Motor neuron (in vitro differentiated cells): ENCODE measurements at places on chromosomes 12 and 14. TPM values are rescaled to one million over a fixed set of nuclear protein-coding genes. Genes with fewer than 3 reads are reported as not detected.

DNA sequence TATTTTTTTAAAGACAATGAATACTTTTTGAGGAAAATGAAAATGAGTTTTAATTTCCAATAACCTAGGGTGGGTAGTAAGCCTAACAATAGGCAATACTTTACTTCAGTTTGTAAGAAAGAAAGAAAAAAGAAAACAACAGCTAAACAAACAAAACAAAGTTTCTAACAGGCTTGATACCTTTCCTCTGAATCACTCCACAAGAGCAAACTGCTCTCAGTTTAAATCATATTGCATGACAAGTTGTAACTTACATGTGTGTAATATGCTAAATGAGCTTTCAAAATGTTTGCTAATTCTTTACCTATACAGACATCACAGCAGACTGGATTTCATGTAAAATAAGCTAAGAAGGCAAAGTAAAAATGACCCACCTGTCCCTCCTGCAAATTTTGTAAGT lies 6.7 kb upstream of the LMO3 start:
- no peak for ATAC-seq

DNA sequence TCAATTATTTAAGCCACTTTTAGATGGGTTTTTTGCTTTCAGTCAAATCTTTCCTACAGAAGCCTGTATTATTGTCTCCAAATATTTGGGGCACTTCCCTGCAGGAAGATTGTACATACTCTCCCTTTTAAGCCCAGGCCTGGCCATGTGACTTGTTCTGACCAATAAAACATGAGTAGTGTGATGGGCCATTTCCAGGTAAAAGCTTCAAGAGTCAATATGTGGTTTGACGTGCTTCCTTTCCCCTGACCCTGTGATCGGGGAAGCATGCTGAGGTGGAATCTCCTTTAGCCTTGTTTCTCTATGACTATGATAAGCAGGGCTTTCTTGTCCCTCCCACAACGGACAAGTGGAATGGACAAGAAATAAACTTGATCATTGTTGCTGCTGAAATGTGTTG lies 14.2 kb upstream of the NIN start:
- ATAC-seq = no peak

GRCh38 chr12:103546959-103547358 lies 40.1 kb upstream of the STAB2 start:
- no peak for ATAC-seq

GRCh38 chr14:91012045-91012444 lies 48.4 kb downstream of the RPS6KA5 start:
- ATAC-seq = no peak

- no peak for ATAC-seq
Measured at GRCh38 chr12:46110223-46110611, 119.8 kb upstream of the SCAF11 start.

DNA sequence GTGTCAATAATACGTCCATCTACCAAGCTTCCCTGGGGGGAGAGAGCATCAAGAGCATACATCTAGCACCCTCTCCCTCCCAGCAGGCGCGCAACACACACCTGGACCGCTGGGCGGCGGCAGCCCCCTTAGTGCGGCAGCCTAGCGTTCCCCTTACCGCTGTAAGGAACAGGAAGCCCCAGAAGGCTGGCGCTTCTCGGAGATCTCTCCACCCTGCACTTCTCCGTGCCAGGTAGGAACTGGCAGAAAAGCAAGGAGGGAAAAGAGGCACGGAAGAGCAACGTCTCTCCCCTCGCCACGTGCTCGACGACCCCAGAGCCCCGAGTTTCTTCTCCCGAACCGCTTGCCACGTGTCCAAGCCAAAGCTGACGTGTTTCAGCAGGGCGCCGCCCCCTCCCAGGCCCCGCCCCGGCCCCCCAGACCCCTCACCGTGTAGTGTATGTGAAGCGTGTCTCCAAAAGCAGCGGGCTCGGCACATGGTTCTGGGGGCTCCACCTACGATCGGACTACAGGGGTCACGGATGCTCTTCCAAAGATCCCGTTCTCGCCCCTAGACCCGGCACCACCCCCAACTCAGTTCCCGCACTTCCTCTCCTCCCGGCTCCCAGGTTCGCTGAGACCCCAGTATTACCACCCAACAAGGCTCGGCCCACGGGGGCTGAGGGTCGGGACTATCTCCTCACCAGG lies 532 bp downstream of the FKBP11 start:
- ATAC-seq = no peak

DNA sequence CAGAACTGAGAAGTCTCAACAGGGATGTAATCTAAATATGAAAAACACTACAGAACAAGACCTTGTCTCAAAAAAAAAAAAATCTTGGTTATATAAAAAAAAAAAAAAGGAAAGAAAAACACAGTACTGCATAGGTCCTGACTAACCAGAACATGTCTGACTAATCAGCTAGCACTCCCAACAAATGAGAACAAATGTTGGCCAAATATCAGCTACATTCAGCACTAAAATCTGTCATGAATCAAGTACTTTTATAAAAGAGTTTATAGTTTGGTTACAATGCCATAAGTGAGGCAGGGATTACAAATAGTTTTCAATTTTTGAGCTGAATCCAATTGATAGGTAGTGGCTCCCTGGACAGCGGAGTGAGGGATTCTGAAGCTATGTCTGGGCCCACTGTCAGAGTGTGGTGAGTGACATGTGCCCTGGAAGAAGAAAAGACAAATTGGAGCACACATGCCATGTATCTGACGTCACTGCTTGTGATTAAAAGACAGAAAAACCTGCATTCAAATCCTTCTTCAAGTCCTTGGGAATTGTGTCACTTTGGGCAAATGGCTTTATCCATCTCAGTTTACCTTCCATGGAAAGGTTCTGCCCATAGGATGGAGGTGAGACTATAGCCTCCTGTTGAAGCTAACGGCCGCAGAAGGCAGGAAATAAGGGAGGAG lies 5.6 kb upstream of the FAM234B start:
- no peak for ATAC-seq

GRCh38 chr12:84599539-84599938 lies 313.1 kb downstream of the SLC6A15 start:
- ATAC-seq = no peak

GRCh38 chr14:21219561-21220111 lies 49.6 kb downstream of the HNRNPC start:
- no peak for ATAC-seq

DNA sequence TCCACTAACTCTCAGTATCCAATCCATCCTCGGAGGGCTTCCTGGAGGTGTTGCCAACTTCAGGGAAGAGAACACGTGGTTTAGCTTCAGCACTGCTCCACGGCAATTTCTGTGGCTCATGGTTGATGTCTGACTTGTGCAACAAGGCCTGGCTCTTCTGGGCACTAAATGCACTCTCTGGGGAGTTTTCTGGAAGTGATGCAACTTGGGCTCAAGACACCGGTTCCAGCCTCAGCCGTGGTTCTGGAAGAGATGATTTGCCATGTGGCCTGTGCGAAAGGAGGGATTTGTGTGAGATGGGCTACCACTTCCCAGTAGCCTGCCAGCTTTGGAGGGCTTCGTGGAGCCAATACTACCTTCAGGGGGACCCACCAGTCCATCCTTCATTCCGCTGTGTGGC lies 118.6 kb upstream of the RTL1 start:
- no peak for ATAC-seq

- no peak for ATAC-seq
Measured at GRCh38 chr14:101025696-101026095, 122.2 kb upstream of the RTL1 start.

- peak; percentile 73 for ATAC-seq
Measured at GRCh38 chr12:95607642-95608041, 56.4 kb upstream of the USP44 start.

DNA sequence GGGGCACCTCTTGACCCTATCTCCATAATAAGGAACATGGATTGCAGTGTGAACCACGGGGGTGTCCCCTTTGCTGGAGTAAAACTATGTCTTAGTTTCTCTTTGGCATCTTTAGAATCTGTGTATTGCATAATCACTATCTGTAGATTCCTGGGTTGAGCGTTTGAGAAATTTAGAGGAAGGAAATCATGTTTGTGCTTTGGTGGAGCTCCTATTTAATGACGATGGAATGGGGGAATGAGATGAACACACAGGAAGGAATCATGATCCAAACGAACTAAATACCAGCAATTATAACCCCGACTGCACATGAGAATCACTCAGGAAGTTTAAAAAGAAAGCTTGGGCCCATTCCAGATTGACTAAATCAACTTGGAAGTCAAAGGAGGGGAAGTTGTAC lies 1.3 kb upstream of the MYG1 start:
- ATAC-seq = no peak

GRCh38 chr14:60348211-60348610 lies 99.2 kb downstream of the PPM1A start:
- no peak for ATAC-seq

DNA sequence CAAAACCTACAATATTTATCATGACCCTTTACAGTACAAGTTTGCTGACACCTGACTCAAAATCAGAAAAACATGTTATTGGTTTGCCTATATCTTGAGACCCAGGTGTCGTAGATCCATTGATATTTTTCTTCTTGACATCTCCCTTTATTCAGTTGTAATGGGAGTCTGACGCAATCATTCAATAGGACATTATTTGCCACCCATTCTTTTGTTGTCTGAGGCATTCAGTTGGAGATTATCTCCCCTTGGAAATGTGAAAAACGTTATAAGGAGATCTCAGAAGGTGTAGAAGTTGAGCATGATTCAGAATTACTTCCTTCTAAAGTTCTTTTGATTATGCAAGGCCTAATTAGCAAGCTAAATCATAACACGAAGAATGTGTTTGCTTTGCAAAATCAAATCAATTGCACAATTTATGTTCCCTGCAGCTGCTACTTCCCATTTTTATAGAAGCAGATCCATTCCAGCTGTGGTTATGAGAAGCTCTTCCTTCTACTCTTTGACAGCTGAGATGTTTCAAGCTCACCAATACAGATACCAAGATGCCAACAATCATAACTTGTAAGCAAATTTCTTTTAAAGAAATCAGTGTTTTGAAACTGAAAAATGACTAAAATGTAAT lies 228.2 kb upstream of the SYT1 start:
- peak; percentile 50 for ATAC-seq

DNA sequence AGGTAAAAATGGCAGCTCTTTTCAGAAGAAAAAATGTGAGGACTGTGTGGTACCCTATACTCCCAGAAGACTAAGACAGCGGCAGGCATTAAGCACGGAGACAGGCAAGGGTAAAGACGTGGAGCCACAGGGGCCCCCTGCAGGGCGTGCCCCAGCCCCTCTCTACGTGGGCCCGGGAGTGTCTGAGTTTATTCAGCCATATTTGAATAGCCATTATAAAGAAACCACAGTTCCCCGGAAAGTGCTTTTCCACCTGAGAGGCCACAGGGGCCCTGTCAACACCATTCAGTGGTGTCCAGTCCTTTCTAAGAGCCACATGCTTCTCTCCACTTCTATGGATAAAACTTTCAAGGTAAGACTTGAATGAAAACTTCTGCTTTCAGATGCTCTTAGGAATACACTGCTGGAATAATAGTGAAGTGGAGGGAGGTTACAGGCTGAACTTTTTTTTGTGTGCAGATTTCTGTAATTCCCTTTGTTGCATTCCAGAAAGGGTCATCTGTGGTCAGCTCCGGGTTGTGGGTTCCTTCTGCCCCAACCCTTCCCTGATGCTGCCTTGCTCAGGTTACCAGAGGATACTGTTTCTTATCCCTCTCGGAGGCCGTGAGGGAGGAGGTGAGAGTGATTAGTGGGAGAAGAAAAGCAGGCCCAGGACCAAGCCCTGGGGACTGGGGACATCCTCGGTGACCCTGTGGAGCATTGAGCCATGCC lies 58.4 kb downstream of the SLC25A47 start:
- no peak for ATAC-seq

DNA sequence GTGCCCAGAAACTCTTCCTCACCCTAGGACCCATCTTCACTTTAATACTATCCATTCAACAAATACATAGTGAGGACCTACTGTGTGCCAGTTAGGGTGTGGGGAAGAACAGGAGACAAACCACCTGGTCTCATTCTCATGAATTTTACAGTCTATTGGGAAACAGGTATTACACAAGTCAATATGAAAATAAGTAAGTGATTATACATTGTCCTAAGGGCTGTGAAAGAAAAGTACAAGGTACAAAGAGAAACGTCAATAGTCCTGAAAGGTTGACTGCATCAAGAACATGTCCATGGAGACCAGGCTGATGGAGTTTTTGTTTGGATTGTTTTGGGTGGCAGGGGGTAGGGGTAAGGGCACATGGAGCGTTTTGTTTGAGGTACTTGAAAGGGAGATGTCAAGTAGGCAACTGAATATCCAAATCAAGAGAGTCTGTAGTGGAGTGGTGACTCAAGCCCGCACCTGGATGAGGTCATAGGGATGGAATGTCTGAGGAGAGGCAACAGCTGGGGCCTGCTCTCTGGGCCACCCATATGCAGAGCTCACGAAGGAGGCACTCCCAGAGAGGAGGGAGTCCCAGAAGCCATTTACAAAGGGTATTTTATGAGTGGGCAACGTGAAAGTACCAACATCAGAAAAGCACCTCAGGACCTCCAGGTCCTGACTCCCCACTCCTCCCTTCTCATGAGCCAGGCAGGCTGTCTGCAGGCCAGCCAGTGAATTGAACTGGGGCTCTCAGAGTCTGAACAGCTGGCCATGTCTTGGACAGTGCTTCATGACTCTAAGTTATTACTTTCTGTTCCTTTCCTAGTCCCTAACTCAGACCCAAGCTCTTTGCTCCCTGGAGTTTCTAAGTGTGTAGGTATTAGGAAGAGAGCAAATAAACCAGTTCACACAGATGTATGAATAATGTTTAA lies 272.0 kb downstream of the ZFP36L1 start:
- no peak for ATAC-seq

GRCh38 chr12:10243818-10244520 lies 31.3 kb downstream of the GABARAPL1 start:
- ATAC-seq = no peak

- no peak for ATAC-seq
Measured at GRCh38 chr12:54984658-54985376, at the start of gene TESPA1. Gene TESPA1, minus strand, starts transcription at chr12:54984762. Its CDS starts 10,200 bp downstream, at chr12:54974562.

GRCh38 chr12:7207866-7208625 lies 18.6 kb downstream of the PEX5 start:
- ATAC-seq = no peak

- ATAC-seq = peak; percentile 59
Measured at GRCh38 chr12:62123721-62124203, 136.4 kb upstream of the USP15 start.

DNA sequence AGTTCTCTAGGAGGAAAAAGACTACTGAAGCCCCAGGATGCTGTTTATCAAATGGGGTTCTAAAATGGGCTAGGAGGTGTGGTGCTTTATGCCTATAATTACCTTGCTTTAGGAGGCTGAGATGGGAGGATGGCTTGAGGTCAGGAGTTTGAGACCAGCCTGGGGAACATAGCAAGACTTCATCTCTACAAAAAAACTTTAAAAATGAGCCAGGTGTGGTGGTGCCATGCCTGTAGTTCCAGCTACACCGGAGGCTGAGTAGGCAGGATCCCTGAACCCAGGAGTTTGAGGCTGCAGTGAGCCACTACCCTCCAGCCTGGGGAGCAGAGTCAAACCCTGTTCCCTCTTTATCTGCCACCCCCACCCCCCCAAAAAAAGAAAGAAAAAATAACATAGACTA lies 23.3 kb upstream of the SLC2A3 start:
- no peak for ATAC-seq

Gene CAPZA3
- total RNA-seq = not detected in 2 replicates

Gene TSPAN11
- total RNA-seq = 18.0 and 21.4 TPM in 2 replicates

Gene NRIP2
- 3.7 and 4.2 TPM in 2 replicates for total RNA-seq

Gene TAS2R50
- total RNA-seq = 0.68 and 0.75 TPM in 2 replicates

Gene FAM181A
- total RNA-seq = not detected in 2 replicates

Gene SAMD4A
- 1.7 and 2.1 TPM in 2 replicates for total RNA-seq

Gene CLEC1B
- total RNA-seq = not detected in 2 replicates

Gene KCNK13
- total RNA-seq = 0.15 and 0.24 TPM in 2 replicates

Gene HOXC12
- total RNA-seq = 0.06 TPM in 1 of 2 replicates, not detected in the other

Gene ACTR6
- total RNA-seq = 32.4 and 35.8 TPM in 2 replicates

Gene ARHGDIB
- total RNA-seq = 1.3 and 1.5 TPM in 2 replicates

Gene BDKRB2
- 0.18 and 0.31 TPM in 2 replicates for total RNA-seq

Gene PMCH
- not detected in 2 replicates for total RNA-seq

Gene BHLHE41
- 0.05 TPM in 1 of 2 replicates, not detected in the other for total RNA-seq

Gene LMO3
- 6.1 and 8.4 TPM in 2 replicates for total RNA-seq

Gene MFAP5
- total RNA-seq = 0.66 and 1.6 TPM in 2 replicates
